Stimulated activated CD4-positive, alpha-beta T cell treated with anti-CD3 and anti-CD28 coated beads, TNF-alpha, amount 100 ng/mL, for 4 hours (primary cell): ENCODE measurements at places on chromosomes 4 and X.

DNA sequence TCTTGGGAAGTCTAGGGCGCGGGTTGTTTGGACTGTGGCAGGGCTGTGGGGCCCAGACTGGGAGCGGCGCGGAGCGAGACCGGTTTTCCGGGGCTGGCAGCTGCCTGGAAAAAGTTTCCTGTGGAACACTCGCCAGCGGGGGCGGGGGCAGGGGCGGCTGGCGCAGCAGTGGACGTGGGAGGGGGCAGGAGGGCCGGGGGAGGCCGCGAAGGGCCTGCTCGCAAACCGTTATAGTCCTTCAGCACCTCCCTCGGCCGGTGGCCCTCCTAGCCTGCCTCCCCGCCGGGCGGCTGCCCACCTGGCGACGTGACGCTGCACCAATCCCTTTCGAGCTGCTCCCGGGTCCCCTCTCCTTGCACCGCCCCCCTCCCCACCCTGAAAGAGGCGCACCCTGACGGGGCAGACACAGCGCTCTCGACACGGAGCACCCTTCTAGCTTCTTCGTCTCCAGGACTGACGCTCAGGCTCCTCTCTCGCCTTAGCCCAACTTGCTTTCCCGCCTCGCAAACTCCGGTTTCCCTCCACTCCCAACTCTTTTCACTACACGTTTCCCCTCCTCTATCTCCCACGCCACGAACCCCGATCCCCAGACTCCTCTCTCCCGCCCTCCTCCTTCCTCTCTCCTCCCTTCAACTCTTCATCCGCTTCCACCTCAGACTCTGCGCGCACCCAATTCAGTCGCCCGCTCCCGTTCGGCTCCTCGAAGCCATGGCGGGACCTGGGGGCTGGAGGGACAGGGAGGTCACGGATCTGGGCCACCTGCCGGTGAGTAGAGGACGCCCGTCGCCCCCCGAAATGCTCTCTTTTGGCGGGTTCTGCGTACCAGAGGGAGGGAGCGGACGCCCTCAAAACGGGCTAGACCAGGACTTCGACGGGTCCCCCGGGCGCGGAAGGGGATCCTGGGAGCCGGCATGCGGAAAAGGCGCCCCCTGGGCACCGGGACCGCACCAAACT lies at the start of gene NRK:
TSS of gene NRK (plus strand) at position 402 of the 954 bp plus-strand sequence. CDS start at position 709, 307 bp downstream.
- no peak for DNase-seq

DNA sequence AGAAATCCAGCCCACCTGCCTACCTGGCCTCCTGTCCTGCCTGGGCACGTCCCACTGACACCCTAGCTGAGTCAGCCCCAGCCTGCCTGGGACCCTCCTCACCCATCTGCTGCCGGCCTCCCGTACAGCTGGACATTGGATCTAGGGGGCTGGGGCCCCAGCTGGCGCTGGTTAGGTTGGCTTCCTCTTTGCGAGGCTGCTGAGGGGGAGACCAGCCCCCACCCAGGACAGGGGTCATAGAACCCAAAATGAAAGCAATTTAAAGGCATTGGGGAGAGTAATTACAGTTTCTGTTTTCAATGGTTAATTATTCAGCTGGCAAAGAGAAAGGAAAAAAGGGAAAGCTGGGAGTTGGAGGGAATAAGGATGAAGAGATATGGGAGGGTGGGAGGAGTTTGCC lies 15.8 kb downstream of the EFNB1 start:
- DNase-seq = no peak

DNA sequence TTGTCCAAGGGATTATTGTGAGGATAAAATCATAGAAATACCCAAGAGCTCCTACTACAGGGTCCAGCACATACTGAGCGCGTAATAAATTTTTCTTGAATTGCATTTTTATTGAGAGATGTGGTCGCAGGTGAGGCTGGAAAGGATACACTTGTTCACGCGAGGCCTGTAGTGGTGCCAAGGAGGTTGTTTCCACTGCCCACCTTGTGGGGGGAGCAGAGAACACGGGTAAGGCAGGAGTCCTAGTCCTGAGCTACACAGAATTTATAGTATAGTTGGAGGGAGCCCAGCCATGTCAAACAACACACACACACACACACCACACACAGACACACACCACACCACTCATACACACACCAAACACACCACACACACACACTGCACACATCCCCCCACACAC lies 31.8 kb upstream of the CYP4V2 start:
- no peak for DNase-seq

GRCh38 chrX:107646735-107647134 lies 18.4 kb downstream of the PRPS1 start:
- DNase-seq = no peak

DNA sequence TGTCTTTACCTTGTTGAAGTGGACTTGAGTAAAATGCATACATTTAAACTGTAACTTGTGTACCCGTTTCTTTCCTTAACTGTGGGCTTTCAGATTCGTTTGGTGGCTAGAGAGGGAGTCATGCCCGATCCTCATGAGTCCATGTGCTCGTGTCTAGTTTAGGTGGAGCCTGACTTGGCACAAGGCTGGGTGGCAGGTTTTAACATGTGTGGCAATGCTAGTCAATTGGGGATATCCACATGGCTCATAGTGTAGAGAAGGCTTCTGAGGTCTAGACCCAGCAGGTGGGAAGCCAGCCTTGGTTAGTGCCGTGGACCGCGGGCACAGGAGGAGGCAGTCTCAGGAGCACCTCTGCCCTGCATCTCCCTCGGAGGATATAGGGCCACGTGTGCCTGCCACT lies 48.5 kb upstream of the CLCN4 start:
- DNase-seq = no peak

GRCh38 chr4:153741541-153741940 lies 18.3 kb downstream of the RNF175 start:
- DNase-seq = no peak

- DNase-seq = no peak
Measured at GRCh38 chr4:181670506-181670905, 572.7 kb upstream of the TENM3 start.

- DNase-seq = no peak
Measured at GRCh38 chr4:72671980-72672379, 103.0 kb upstream of the ADAMTS3 start.

GRCh38 chr4:138927072-138927471 lies 88.5 kb upstream of the NOCT start:
- DNase-seq = no peak

- no peak for DNase-seq
Measured at GRCh38 chr4:160352637-160353036, 1249.8 kb downstream of the RAPGEF2 start.

DNA sequence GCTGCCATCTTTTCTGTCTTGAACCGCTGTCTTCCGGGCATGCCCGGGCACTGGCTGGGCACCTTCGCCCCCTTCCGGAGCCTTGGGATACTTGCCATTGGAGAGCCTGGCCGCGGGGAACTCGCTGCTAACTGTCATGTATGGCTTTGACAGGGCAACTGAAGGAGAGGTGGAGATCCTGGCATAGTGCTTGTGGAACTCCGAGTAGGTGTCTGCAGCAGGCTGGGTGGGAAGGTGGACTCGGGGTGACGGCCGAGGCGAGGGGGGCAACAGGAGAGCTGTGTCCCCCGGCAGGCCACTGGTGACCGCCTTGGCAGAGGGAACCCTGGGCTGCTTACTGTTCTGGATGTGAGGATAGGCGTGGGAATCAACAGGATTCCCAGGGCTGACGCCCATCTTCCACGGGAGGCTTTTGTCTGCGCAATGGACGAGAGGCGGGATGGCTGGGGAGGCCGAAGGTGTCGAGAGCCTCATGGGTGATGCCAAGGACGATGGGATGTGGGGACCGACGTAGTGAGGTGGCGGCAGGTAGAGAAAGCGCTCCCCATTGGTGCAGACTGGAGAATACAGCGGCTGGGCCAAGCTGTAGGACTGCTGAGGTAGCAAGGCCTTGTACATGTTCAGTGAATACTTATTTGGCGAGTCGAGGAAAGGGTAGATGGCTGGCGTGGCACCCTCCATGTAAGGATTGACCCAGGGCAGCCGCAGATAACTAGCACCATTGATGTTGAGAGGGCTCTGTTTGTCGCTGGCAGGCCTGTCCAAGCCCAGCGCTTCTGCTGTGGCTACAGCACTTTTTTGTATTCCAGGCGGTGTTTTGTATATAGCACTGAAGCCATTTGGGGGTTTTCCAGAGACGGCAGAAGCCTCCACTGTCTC lies 23.4 kb downstream of the BCOR start:
- DNase-seq = no peak

DNA sequence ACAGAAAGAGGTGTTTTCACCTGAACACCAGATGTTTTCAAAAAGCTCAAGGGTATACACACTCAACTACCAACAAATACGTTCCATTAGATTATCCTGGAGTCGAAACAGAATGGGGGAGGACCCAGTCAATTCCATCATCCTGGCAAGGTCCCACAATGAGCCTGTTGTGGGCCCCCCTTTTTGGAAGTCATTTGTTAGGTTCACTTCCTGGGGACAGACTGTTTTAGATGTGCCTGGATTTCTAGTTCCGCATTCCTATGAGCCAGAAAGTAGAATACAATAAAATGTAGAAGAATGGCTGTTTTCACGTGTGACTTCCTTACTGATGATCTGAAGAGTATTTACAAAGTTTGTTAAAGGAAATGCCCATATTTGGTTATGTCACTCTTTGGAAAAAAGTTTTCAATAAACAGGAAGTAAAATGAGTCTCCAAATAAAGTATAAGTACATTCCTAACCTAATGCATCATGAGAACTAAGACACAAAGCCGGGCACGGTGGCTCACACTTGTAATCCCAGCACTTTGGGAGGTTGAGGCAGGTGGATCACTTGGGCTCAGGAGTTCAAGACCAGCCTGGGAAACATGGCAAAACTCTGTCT lies 192.5 kb downstream of the MAML3 start:
- no peak for DNase-seq

- no peak for DNase-seq
Measured at GRCh38 chr4:113383111-113383785, 333.8 kb downstream of the ANK2 start.

DNA sequence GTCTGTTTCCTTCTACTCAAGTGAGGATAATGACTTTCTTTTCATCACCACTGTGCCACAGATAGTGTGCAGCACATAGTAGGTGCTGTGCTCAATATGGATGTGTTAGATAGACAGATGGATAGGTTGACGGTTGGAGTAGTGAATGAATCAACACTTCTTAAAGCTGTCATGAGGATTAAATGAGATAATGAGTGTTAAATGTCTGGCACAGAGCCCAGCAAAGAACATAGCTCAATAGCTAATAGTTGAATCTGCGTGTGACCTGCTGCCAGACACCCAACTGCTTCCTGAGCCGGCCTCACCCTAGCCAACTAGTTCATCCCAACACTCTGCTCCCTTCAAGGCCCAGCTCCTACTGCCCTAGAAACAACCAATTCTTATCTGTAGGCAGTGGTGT lies 67.7 kb upstream of the PJA1 start:
- DNase-seq = no peak

DNA sequence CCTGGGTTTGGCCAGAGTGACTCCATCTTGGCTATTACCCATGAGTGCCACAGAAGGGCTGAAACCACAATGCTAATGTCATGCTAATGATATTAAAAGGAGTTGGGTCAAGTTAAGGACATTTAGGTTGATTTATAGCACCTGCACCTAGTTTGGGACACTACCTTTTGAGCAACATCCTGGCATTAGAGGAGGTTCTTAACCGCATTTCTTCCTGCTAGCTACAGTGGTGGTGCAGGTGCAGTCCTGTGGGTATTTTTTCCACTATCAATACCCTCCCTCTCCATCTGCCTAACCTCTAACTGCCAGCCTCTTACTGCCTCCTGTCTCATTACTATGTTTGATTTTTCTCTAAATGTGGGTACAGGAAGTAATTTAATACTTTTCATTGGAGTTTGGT lies 1276.1 kb downstream of the FSTL5 start:
- no peak for DNase-seq

- no peak for DNase-seq
Measured at GRCh38 chr4:77465271-77465670, 140.3 kb upstream of the CXCL13 start.

GRCh38 chr4:15955670-15956069 lies 7.3 kb downstream of the FGFBP2 start:
- DNase-seq = no peak

DNA sequence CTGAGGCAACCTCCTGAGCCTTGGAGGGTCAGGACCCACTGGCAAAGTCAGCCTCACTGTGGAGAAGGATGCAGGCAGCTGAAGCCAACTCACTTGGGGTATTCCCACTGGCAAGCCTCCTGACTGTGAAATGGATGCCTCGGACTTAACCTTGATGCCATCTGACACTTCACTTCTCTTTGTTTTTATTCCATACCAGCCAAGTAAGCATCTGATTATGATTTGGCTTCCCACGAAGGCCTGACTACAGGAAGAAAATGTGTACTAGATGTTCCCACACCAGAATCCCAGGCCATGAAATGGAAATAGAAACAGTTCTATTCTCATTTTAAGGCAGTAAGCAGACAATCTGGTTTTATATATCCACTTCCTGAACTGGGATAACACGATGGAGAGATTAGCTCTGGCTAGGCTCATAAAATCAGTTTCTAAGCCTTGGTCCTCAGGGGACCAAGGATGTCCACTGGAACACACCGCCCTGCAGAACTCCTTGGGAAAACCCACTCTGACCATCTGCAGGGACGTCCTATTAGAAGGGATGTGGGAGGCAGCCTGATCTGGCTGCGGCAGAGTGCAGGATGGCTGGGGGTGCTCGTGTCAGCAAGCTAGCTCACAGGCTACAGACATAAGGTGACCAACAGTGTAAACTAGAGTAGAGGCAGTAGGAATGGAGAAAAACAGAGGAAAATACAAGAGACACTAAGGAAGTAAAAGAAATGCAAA lies 89.3 kb downstream of the TSPAN5 start:
- DNase-seq = no peak

DNA sequence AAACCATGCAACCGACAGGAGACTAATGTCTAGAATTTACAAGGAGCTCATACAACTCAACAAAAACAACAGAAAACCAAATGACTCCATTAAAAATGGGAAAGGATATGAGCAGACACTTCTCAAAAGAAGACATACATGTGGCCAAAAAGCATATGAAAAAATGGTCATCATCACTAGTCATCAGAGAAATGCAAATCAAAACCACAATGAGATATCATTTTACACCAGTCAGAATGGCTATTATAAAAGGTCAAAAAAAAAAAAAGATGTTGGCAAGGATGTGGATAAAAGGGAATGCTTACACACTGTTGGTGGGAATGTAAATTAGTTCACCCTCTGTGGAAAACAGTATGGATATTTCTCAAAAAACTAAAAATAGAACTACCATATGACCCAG lies 50.5 kb upstream of the CHRDL1 start:
- no peak for DNase-seq

DNA sequence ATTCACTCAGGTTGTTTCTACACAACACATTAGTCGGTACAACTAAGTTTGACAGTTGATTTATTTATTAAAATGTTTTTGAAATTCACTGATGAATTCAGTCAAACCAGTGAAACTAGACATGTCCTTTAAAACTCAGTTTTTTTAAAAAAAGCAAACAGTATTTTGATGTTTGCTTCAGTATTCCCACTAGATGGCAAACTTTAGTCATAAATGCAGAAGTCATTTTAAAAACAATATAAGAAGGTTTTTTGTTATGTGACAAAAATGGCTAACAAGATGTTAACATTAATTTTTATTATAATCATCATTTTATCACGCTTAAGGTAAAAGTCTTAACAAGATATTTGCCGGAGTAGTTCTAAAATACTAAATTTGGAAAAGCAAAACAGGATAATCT lies 1337.8 kb upstream of the DIAPH2 start:
- DNase-seq = no peak

GRCh38 chr4:130183096-130183495 lies 1087.1 kb downstream of the C4orf33 start:
- DNase-seq = no peak

- DNase-seq = no peak
Measured at GRCh38 chr4:16154451-16154850, 70.6 kb upstream of the PROM1 start.
